Caki2 (cell line): ENCODE measurements at places on chromosomes 4 and X. TPM values are rescaled to one million over a fixed set of nuclear protein-coding genes. Genes with fewer than 3 reads are reported as not detected.

- no peak for DNase-seq
These were observed 171.1 kb upstream of the PITX2 start for GRCh38 chr4:110793890-110794554.

The MTMR8 gene
- 0.20 and 2.2 TPM in 2 replicates for total RNA-seq

The GSPT2 gene
- 0.29 and 2.6 TPM in 2 replicates for total RNA-seq

DNA sequence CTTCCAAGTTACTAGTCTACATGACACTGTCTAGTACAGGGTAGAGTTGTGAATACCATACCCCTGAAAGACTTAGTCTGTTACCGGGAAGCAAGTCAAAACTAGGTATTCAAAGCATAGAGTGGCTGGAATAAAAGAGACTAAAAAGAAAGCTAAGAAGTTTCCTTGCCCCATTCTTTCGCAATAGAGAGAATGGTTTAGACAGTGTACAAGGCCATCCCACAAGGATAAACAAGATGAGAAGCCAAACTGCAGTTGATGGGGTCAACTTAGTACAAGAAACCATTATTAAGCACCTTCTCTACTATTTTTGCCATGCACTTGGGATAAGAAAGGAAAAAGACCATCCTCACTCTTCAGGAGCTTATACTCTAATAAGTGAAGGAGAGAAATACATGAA is 30.3 kb downstream of the AMMECR1 start:
- no peak for DNase-seq

The CFAP299 gene
- total RNA-seq = not detected in 2 replicates

The AKAP14 gene
- total RNA-seq = 0.14 TPM in 1 of 2 replicates, not detected in the other

DNA sequence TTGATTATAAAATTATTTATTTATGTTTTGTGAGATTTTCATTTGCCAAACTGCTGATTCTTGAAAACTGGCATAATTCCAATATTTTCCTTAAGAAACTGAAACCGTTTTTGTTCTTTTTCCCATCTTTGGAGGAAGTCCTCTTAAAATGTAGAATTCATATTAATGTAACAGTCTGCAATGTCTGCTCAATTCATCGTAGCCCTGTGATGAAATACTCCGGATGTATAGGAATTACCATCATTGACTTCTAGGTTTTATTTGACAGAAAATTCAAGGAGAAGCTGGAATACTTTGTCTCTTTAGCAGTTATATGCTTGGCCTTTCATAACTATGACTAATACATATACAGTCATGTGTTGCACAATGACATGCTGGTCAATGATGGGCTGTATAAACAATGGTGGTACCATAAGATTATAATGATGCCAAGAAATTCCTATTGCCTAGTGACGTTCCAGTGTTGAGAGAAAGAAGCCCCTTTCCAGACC is 185.0 kb upstream of the GPRIN3 start:
- DNase-seq = no peak

GRCh38 chrX:75276666-75277065 is 2.8 kb downstream of the UPRT start:
- DNase-seq = no peak

- DNase-seq = no peak
These were observed 343.4 kb upstream of the RASGEF1B start for GRCh38 chr4:81814987-81815541.

The RPS3A gene
- total RNA-seq = 4,461 and 5,462 TPM in 2 replicates

DNA sequence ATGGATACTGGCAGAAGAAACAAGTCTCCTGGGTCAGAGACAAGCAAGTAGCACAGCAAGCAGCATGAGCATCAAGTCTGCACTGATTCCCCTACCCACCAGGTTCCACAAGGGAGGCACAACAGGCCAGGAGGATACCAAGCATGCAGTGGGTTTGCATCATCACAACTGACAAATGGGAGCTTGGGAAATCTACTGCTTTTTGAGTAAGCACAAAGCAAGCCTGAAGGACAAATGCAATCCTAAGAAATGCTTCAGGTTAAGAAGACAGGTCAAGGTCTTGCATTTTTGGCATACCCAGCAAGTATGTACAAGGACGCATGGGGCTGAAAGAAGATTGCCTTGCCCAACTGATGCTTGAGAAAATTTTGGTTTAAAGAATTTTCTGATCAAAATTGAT is 279.6 kb downstream of the PDGFC start:
- no peak for DNase-seq

The FDCSP gene
- not detected in 2 replicates for total RNA-seq

GRCh38 chr4:55183926-55184599 is 58.7 kb upstream of the KDR start:
- DNase-seq = peak; percentile 91

DNA sequence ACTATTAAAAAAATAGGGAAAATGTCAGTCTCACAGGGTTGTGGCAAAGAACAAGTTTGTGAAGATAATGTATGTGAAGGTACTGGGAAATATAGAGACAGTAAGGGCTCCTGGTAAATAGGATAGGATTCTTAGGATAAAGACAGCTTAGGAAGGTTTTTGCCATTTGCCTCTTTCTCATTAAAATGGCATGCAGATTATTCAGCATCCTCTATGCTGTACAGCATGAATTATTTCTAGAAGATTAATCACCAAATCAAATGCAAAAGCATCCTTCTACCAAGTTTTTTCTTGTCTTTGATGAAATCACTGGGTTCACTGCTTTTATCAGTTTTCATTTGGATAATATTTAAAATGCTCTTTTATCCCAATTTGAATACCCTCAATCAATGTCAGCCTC is 142.8 kb downstream of the NDST3 start:
- no peak for DNase-seq

The NLGN4X gene
- 12.5 and 36.6 TPM in 2 replicates for total RNA-seq

DNA sequence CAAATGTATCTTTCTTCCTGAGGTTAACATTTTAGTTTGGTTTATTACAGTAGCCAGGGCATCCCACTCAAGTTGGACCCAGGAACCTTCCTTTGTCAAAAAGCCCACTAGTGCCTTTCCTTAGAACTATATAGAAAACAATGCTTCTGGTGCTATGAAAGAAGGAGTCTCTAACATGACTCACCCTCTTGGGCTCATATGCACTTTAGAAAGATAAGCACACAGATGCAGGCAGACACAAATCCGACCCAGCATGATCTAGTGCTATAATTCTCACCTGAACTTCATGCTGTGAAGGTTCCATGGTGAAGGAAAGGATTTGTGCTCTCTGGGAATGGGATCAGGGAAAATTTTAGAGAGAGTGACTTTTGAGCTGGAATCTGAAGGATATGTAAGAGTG is 289.4 kb downstream of the ANKRD50 start:
- no peak for DNase-seq

GRCh38 chrX:124209792-124210576 is 122.5 kb upstream of the TEX13D start:
- DNase-seq = no peak

The SYTL4 gene
- total RNA-seq = 0.23 and 1.2 TPM in 2 replicates

DNA sequence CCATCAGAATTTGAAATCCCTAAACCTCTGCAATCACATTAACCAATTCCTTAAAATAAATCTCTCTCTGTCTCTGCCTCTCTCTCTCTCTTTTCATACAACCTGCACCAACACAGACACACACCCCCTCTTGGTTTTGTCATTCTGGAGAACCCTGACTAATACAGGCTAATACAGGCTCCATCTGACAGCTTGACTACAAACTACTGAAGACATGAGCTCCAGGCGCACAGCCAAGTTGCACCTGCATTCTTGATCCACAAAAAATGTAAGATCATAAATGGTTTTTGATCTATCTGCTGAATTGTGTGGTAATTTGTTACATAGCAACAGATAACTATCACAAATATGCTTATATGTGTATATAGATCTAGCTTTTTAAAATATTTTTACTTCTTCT is 2414.2 kb downstream of the PCDH7 start:
- no peak for DNase-seq

The CASK gene
- 36.7 and 42.5 TPM in 2 replicates for total RNA-seq

DNA sequence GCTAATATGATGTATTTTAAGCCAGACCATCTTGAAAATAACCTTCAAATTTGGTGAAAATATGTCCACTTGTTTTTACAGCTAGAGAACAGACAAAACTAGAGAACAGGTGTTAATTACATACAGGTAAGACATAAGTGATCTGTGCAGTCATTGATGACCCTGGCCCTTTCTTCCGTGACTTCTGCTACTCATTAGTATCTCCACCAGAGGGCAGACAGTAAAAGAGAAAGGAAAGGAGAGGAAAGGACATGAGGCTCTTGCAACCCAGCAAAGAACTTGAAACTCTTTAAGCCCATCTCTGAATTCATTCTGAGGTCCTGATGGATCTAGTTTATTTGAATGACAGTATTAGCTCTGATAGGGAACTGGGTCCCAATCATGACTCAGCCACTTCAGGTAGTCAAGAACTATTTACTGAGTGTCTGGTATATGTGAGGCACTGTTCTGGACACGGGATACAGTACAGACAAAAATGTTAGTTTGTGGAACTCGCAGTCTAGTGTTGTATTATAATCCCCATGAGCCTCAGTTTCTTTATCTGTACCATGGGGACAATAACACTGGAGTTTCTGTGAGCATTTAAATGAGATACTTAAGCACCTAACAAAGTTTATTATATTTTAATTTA is 121.0 kb upstream of the TEX13D start:
- peak; percentile 31 for DNase-seq

DNA sequence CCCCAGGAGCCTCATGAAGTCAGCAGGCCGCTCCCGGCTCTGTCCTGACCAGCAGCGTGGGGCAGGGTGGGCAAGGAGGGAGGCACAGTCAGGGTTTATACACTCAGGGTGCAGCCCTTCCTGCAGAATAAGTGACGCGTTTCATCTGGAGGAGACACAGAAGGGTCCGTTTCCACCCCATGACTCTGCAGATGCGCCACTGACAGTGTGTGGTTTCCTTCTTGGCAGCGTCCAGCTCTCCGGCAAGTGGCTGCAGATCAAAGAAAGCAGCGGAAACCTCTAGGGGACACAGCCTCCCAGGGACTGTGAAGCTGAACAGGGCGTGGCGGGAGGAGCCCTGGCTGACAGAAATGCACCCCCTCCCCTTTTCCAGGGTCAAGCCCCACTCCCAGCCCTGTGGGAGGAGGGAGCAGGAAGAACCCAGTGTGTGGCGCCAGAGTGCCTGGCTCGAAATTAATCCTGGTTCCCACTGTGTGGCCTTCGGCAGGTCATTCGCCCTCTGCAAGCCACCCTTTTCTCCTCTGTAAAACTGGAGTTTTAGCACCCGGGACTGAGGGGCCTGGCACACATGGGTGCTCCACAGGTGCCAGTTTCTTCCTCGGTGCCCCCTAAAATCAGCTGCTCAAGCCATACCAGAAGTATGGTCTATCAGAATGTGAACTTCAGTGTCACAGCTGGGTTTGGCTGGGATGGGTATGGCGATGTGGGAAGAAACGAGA is 17.3 kb upstream of the TBC1D14 start:
- DNase-seq = peak; percentile 98

DNA sequence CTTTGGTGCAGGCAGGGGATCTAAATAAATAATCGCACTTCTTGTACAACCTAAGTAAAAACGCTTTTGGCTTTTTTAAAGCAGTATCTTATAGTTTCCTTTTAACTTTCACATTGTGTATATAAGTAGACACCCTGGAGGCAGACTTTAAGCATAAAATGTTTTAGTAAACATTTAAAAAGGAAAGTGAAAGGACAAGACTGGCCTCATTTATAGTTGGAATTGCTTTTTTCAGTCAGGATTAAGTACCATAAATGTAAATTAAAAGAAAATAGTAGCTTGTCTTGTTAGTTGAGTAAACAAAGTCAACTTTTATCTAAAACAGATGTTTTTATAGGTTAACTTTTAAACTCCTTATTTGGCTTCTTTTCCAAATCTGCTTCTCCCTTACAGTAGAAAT is 39.7 kb downstream of the PTPN13 start:
- no peak for DNase-seq

- DNase-seq = peak; percentile 90
These were observed 430 bp downstream of the HDAC6 start for GRCh38 chrX:48802089-48802904.

The SLC38A5 gene
- 2.5 TPM in 1 of 2 replicates, not detected in the other for total RNA-seq

DNA sequence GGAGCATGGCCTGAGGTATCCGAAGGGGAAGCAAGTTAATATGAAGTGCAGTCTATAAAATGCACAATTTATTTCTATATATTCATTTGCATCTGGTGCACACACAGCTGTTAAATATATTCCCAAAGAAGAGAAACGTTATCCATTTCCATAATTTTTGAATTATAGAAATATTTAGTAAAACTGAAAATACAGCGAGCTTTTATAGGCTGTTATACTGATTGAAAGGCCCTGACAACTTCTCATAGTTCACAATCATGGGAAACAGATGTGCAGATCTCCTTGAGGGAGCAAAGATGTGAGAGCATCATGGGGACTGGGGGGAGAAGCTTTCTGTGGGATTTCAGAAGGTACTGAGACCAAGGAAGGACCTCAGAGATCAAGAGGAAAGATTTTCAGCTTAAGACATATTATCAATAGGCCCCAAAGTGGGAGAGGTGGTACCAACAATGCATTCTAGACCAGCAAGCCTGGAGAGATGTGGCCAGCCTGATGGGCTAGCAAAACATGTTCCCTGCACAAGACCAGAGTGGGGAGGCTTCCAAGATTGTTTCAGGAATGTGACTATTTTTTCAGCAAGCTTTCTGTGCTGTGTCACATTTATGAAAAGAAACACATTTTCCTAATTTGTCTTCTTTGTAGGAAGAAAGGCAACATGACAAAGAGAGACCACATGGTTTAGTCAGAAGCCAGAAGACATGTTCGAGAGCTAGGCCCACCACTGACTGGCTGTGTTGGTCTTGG is 256.0 kb upstream of the SFRP2 start:
- no peak for DNase-seq

GRCh38 chrX:70439016-70439415 is 5.6 kb upstream of the DLG3 start:
- no peak for DNase-seq

The CXCL1 gene
- total RNA-seq = 2.7 TPM in 1 of 2 replicates, not detected in the other

- DNase-seq = no peak
These were observed 32.9 kb downstream of the SLC2A9 start for GRCh38 chr4:9988363-9988749.

DNA sequence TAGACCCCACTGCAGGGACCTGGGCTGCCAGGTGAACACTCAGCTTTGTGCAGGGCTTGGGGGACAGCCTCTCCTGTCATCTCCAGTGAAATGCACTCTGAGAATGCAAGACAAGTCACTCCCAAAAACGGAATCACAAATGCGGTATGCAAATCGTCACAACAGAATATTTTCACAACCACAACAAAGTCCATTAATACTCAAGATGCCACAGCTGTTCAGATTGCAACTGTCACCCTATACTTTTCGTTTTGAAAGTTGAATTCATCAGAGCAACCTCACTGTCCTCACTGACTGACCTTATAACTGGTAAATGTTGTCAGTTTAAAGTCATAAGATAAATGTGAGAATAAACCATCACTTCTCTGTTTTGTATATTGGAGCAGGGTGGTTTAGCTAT is 16.6 kb downstream of the JAKMIP1 start:
- DNase-seq = no peak

DNA sequence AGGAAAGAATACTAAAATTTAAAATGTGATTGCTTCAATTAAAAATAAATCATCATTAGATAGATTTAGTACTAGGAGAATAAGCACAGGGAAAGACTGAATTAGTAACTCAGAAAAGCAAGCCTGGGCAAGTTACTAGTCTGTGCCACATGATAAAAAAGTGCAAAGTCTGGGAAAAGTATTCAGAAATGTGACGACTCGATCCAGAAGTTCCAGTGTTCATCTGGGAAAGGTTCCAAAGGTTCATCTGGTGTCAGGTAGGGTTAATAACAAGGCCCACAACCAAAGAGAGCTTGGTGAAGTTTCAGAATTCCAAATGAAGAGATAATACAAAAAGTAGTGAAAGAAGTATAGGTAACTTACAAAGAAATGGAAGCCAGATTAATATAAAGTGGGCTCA is 78.3 kb upstream of the ARSJ start:
- DNase-seq = no peak

GRCh38 chr4:40583850-40584439 is 45.7 kb downstream of the RBM47 start:
- peak; percentile 81 for DNase-seq

- DNase-seq = no peak
These were observed 7.4 kb downstream of the CTBP1 start for GRCh38 chr4:1241466-1241935.
